ENCODE measurements at places on chromosomes 1 and 21.

- no peak for DNase-seq
Observed at GRCh38 chr1:59499943-59500569, 203.2 kb downstream of the FGGY start.

- peak; percentile 54 for DNase-seq
Observed at GRCh38 chr1:198970916-198971315, 332.1 kb downstream of the PTPRC start.

DNA sequence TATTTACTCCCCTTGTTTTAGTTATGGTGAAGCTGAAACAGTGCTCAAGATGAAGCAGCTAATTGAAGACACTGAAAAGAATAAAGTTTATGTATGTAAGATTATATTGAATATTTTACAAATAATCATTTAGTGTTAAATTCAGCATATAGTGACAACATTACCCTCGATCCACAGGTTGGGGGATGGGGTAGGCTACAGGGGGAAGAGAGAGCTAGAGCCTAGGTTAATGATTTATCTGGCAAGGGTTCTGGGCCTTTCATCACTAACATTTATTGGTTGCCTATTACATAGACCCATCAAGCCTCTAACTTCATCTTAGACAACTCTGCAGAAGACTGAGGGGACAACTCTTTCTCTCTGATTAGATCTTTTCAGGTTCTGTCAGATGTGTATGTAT, 21.3 kb downstream of the ZCCHC17 start:
- DNase-seq = no peak

GRCh38 chr1:201719812-201720521, 109.0 kb upstream of the IPO9 start:
- DNase-seq = no peak

- DNase-seq = peak; percentile 34
Observed at GRCh38 chr1:145425436-145426029, at the start of gene NBPF20. TSS of gene NBPF20 (minus strand) at chr1:145425603. CDS start at chr1:145405272, 20,331 bp downstream.

DNA sequence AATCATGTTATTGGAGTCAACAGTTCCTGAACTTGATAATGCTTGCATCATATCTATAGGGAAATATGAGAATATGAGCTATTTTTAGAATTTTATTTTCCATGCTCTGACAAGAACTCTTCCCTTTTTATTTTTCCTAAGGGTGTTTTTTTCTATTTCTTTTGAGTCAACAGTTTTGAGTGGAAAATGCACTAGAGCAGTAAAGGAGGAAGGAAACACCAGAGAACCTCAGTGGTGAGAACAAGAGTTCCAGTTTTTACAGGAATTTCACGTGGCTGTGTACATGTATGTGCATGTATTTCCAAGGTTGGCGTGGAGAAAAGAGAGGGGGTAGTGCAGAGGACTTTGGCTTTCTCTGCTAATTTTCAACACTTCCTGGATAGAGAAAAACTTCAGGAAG, 63.6 kb upstream of the TNFSF18 start:
- DNase-seq = no peak

GRCh38 chr1:219387211-219387610, 213.5 kb downstream of the LYPLAL1 start:
- no peak for DNase-seq

GRCh38 chr21:16821588-16821987, 691.3 kb upstream of the CXADR start:
- no peak for DNase-seq

GRCh38 chr1:175521249-175522040, 221.9 kb downstream of the TNR start:
- DNase-seq = no peak

- DNase-seq = no peak
Observed at GRCh38 chr1:232127190-232127589, 500.6 kb downstream of the DISC1 start.

DNA sequence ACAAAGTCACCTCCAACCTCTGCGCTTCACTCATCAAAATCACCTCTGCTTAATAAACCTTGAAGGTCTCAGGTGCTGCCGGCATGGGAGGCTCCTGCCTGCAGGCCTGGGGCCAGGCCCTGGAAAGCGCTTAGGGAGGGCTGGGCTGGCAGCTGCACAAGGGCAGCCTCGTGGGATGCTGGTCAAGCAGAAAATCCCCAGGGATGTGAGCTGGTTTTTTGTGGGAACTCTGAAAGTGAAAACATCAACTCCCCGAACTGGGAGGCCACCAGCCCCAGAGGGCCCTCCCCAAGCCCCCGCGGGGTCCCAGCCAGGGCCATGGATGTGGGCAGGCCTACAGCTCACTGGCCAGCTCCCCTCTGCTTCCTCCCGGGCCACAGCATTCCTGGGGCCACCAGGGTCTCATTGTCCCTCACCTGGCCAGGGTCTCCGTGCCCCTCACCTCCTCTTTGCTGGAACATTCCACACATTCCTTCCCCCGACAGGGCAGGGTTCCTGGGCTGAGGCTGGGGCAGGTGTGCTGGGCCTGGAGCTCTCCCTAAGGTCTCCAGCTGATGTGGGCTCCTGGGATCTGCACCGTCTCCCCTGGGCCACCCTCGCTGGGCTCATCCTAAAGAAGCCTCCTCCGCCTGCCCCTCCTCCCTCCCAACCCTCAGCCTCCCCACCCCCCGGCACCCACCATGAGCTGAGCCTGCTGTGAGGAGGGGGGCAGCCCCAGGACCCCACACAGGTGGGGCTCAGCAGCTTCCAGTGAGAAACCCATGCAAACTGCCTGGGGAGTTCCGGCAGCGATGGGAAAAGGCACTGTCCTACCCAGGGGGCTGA, 36.0 kb upstream of the POFUT2 start:
- no peak for DNase-seq

- no peak for DNase-seq
Observed at GRCh38 chr1:66758241-66758755, 6.0 kb downstream of the DYNLT5 start.

DNA sequence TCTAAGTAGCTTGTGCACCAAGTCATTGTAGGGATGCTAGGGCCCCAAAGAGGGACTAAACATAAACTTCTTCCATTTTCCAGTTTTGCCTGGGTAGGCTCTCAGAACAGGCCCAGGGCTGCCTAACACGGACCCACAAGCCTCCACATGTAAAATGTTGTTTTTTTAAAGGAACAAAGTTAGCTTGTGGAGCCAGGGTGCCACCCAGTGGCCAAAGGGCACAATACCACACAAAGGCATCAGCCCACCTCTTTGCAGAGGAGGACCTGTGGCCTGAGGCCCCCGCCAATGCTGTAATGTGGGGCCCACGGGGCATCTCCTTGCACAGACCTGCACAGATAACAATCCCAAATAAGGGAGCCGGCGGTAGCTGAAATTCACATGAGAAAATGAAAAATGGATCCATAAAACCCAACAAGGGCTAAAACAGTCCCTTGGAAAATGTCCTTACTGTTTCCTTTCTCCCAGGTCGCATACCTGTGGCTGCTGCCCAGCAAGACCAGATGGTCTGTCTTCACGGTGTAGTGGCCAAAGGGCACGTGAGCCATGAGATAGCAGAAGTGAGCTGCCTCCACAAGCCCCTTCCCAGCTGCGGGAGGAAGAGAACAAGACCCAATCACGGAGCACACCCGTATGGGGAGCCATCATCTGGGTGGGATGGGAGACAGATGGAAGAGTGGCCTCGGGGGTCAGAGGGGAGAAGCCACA, 23.8 kb downstream of the SEC16B start:
- peak; percentile 37 for DNase-seq

DNA sequence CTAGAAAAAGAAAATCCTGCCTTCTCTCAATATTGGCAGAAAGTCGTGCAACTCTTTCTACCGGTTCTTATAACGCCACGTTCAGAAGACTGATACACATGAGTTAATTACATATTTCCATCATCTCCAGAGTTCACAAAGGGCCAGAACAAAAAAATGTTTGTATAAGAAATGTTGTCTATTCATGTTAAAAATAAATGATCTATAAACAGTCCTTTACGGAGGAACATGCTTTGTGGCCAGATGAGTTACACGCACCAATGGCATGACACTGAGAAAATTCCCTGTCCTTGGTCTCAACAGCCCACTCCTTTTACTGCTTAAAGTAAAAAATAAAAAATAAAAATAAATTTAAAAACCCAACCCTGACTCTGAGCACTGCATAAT, 29.5 kb downstream of the C2CD2 start:
- no peak for DNase-seq

- DNase-seq = no peak
Observed at GRCh38 chr1:35605867-35606182, 32.7 kb downstream of the TFAP2E start.

DNA sequence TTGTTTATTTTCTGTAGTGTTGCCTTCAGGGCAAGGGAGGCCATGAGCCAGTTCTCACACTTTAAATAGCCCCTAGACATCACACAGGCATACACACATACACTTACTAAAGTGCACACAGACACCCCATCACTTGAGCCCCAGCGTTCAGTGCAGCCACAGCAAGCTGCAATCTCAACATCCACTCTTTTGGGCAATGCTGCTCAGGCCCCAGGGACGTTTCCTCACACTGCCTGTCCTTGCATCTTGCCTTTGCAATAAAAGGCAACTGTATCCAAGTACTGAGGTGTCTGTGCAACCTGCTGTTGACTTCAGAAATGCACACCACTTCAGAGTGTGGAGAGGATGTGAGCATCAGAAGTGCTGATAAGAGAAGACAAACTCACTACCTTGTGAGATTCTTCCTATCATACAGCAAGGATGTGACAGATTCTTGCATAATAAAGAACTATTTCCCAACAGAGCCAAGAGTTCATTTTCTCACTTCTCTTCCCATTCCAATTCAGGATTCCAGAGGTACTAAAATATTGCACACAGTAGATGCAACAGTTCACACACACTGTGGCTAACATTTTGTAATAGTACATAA, 36.2 kb downstream of the IRF2BP2 start:
- peak; percentile 53 for DNase-seq

DNA sequence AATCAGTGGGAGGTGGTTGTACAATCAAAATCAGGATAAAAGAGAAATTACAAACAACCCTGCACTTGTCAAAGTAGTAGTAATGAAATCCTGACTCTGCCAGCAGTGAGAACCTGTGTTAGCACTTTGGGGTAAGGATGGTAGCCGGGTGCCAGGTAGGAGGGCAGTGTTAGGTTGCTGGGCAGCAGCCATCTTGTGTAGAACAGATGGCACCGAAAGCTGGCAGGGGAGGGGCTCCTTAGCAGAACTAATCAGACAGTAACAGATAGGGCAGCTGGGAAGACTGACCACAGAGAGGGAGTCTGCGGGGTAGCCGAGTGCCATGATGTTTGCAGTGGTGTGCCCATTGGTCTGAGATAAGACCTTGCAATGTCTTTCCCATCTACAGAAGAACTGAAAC, 137.3 kb downstream of the SDCCAG8 start:
- DNase-seq = no peak

- no peak for DNase-seq
Observed at GRCh38 chr1:91894036-91894761, 8.2 kb upstream of the TGFBR3 start.
